Glomerular endothelial cell (primary cell): ENCODE measurements at places on chromosomes 7 and 10. TPM values are rescaled to one million over a fixed set of nuclear protein-coding genes. Genes with fewer than 3 reads are reported as not detected.

Gene CDH23
- total RNA-seq = not detected in 2 replicates

Gene CTAGE15
- total RNA-seq = not detected in 2 replicates

Gene LDB3
- not detected in 2 replicates for total RNA-seq

Gene BAIAP2L1
- total RNA-seq = 5.1 and 6.4 TPM in 2 replicates

Gene LAMTOR4
- 137 and 193 TPM in 2 replicates for total RNA-seq

Gene CBX3
- 98.9 and 108 TPM in 2 replicates for total RNA-seq

Gene EDRF1
- total RNA-seq = 11.9 and 13.0 TPM in 2 replicates

Gene ZNF727
- total RNA-seq = not detected in 2 replicates

GRCh38 chr10:127354255-127354654, 157.9 kb upstream of the INSYN2A start:
- DNase-seq = no peak

GRCh38 chr7:2517026-2517425, 2.5 kb upstream of the LFNG start:
- no peak for DNase-seq

DNA sequence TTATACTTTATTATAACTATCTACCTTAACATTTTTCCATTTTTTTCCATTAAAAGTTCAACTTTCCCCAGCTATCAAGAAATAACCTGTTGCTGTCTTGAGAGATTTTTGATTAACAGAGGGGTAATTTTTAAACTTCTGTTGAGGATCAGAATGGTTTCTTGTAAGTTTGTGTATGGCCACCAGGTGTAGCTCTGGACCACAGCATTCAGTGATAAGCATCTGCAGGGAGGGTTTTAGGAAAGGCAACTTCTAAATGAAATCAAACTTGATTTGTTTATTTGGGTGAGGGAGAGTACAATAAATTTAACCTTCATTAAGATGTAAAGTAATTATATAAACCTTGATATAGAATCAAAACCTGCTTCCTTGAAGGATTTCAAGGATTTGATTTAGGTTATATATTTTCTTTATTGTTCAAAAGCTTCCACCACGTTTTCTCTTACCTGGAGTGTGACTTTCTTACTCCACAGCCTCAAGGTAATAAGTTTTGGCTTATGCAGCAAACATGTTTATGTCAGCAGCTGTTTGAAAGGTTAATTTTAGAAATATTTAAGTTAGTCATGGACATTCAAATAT, 153.3 kb downstream of the STK31 start:
- no peak for DNase-seq

DNA sequence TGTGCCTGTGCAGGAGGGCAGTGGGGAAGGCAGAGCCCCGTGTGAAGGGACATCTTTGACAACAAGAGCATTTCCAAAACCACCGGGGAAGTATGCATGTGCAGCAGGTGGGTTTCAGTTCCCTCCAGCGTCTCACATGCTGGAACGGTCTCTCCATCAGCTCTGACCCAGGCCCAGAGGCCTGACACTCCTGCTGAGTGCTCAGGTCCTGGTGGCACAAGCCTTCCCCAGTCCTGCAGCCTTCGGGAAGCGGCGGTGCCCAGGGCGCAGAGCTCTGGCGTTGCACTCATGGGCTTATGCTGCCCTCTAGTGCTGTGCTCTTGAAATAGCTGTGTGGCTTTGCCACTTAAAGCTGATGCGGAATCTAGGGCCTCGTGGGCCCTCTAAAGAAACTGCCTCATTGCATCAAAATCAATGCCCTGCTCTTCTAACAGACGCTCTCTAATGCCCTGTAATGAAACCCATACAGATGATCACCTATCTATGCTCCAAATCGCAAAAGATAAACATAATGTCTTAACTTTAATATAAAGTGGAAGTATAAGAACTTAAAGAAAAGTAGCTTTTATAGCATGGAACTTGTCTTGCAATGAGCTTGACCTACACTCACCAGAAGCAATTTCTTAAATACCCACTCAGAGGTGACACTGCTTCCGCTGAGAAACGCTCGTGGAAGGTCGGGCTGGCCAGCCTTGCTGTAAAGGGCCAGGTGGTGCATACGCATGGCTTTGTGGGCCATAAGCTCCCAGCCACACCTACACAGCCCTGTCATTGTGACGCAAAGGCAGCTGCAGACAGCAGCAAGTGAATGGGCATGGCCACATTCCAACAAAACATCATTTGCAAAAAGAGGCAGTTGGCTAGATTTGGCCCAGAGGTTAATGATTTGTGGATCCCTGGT, 38.6 kb downstream of the CLRN3 start:
- DNase-seq = peak; percentile 27

DNA sequence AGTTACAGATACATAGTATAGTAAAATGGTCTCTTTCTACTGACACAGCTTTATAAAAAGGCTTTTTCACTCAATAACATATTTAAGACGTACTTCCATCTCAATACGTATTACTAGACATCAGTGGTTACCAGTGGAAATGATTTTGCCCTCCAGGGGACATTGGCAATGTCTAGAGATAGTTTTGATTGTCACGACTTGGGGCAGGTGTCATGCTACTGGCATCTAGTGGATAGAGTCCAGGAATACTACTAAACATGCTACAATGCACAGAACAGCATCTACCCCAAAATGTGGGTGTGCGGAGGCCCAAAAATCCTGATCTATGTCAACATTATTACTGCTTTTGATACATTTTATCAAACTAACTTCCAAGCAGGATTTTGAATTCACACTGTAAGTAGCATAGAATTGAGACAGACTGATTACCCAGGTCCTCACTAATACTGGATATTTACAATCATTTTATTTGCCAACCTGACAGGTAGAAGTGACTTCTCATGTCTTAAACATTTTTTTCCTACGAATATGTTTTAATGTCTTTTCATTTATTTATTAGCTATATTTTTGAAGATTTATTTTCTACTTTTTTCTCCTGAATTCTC, 53.8 kb downstream of the HGF start:
- peak; percentile 23 for DNase-seq

GRCh38 chr7:37728747-37729146, 45.2 kb downstream of the GPR141 start:
- DNase-seq = no peak

DNA sequence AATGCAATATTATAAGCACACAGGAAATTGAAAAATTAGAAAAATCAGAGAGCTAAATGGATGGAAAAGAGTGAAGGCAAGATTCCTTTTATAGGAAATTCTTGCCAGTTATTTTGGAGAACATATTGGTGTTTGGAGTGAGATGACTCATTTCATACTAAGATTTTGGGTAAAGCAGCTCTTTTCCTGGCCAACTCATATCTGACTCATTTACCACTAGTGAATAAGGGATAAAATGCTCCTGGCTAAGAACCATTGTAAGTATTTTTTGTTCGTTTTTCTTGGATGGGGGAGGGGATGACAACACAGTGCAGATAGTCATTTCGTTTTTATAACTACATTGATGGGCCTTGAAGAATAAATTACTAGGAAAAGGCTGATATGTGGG, 139.3 kb downstream of the TWIST1 start:
- DNase-seq = peak; percentile 42

DNA sequence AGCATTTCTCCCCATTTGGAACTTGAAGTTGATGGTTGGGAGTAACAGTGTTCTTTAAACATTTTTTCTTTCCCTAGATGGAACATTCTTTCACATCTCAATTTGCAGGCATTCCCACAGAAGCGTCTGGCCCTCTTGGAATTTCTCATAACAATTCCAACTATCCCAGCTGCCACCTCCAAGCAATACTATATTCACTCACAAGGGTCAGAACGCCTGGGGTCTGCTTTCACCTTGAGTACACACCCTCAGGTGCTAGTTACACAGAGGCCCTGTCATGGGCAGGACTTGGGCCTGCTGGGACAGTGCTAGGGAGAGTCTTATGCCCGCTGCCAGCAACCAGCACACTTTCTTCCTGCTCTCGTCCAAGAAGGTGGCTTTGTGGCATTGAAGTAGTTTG, 136.5 kb downstream of the JCAD start:
- no peak for DNase-seq

- no peak for DNase-seq
These were observed 44.3 kb downstream of the NUDCD3 start for GRCh38 chr7:44445986-44446671.

DNA sequence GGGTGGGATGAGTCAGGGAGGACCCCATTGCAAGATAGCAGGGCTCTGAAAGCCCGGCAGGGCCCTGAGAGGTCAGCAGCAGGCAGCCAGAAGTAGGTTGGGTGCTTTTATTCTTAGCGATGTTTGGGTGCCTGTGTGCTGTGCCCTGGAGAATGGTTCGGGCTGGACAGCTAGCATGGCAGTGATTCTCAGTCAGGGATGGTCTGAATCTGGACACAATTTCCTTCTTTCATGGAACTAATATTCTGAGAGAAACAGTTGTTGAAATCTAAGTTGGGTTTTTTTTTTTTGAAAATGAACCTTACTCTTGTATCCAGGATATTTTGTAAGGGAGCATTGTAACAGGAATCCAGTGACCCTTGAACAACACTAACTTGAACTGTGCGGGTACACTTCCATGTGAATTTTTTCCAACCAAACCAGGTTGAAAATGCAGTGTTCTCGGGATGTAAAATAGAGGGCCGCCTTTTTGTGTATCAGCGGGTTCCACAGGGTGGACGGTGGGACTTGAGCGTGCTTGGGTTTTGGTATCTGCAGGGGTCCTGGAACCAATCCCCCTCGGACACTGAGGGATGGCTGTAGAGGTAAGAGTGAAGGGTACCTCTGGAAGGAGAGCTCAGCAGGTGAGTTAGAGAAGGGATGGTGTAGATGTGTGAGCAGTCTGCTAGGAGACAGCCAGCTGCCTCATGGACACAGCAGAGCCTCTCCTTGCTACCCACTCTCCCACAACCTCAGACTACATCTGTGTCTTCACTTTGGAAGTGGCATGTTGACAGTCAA, 12.5 kb downstream of the CCNY start:
- DNase-seq = no peak

DNA sequence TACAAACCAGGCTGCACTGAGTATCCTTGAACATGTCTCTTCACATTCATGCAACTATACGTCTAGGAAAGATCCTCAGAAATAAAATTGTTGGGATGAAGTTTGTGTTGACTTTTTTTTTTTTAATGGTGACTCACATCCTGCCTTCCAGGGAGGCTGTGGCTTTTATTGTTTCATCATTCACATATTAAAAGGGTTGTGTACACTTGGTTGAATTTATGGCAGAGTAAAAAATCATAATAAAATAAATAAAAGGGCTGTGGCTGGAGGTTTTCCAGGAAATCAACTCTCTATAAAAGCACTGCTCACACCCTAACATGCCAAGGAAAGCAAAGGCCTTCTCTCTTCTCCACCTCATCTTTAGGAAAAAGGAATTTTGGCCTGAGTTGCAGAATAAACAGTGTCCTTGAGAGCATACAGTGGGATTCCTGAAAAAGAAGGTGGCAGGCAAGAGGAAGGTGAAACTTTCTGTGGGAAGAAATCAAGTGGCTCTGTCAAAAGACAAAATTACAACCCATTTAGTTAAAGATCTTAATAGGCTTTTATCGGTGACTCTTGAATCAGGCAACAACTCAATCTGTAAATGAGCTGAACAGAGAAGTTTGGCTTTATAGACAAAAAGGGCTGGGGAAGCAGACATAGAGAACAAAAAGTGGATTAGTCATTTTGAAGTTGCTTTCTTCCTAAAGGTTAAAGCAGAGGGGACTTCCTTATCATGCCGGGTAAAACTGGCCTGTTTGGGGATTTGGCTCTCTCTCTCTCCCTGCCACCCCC, 41.6 kb upstream of the FHIP2A start:
- peak; percentile 70 for DNase-seq

GRCh38 chr10:89710753-89711152, 9.4 kb downstream of the KIF20B start:
- DNase-seq = no peak

GRCh38 chr10:102540023-102540422, 36.3 kb downstream of the SUFU start:
- DNase-seq = no peak

DNA sequence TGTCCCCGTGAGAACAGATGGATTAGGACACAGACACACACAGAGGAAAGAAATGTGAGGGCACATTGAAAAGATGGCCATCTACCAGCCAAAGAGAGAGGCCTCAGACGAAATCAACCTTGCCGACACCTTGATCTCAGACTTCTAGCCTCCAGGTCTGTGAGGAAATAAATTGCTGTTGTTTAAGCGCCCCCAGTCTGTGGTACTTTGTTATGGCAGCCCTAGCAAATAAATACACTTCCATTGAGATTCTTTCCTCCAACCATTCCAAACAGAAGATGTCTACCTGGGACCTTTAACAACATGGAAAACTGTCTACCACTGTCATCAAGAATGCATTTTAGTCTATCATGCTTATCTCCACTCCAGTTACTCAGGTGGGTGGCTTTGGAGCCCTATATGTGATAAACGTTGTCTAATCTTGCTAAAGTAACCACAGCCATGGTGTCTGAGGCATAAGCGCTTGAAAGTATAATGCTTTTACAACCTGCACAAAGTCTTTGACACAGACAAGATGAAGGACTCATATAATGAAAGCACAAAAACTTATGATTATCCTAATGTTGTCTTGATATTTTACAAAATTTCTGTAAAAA, 244.3 kb downstream of the MTERF1 start:
- peak; percentile 33 for DNase-seq

DNA sequence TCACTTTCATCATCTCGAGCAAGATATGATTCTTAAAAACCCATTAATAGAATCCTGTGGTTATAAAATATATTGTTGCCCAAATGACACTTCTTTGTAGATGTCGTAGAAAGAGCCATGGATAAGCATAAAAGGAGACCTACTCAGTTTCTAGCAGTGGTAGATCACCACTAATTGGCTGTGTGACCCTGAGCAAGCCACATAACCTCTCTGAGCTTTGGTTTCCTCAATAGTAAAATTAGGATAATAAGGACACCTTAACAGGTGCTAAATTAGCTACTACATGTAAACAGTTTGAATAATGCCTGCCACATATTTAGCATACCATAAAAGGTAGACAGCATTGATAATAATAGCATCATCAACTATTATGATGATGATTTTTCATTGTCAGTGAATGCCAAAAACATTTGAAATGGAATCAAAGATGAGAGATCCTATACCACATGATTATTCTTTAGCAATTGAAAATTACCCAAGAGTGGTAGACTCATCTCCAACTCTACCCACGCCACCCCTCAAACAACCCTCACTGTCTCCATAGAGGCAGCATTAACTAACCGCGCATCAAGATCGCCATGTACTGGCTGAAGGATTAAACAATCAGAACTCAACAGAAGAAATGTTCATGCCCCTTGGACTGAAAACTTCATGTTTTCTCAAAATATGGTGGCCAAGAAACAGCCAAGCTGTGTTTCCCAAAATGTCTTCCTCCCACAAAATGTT, 45.8 kb downstream of the CHST15 start:
- no peak for DNase-seq
